ENCODE measurements at places on chromosomes 2 and 18.

- DNase-seq, result no peak
Measured at GRCh38 chr2:8380026-8380425, 301.8 kb upstream of the ID2 start.

GRCh38 chr2:47653902-47654789 lies 128.8 kb upstream of the MSH6 start:
- no peak for DNase-seq

- no peak for DNase-seq
Measured at GRCh38 chr2:219997341-219997851, 370.0 kb downstream of the SLC4A3 start.

DNA sequence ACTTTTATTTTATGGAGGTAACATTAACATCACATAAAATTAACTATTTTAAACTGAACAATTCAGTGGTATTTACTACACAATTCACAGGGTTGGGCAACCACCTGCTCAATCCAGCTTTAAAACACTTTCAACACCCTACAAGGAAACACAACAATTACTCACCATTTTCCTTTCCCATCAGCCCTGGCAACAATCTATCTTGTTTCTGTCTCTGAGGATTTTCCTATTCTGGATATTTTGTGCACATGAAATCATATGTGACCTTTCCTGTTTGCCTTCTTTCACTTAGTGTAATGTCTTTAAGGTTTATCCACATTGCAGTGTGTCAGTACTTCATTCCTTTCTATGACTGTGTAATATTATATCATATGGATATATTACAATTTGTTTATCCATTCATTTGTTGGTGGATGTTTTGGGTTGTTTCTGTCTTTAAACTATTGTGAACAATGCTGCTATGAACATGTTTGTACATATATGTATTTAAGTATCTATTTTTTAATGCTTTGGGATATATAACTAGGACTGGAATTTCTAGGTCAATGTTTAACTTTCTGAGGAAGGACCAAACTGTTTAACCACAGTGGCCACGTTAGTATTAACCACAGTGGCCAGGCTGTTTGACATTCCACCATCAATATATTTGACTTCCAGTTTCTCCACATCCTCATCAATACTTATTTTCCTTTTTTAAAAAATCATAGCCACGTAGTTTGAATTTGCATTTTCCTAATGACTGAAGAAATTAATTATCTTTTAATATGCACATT lies 72.4 kb upstream of the KIF5C start:
- DNase-seq, result no peak

DNA sequence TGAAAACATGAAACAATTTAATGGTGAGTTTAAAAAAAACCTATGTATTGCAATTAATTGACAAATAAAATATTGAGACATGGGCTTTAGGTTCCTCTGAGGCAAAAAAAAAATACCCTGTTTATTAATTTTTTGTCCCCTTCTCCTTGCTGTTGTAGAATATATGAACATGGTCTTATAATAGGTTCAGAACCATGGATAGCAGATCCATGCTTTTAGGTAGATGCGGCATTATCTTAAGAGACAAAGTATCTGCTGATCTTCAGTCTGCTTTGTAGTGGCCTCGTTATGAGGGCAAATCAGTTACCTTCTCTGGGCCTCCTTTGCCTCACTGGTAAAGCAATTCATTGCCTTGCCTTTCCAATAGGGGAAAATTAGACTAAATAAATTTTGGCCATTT lies 850.7 kb downstream of the NRXN1 start:
- no peak for DNase-seq

- no peak for DNase-seq
Measured at GRCh38 chr2:35973737-35974132, 381.8 kb upstream of the CRIM1 start.

DNA sequence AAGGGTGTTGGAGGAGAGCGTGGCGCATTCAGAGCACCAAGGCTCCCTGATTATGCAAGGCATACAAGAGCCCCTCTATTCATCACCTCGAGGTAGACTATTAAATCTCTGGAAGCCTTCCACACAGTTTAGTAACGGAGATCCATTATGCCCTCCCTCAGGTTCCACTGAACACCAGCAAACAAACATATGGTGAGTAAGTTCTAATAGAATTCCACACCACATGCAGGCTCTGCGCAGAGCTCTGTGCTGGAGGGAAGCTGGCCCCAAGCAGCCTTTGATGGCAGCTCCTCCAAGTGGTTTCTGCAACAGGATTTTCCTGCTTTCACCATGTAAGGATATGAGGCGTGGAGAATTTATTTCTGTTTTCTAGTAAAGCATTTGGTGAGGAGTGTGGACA lies 238.6 kb downstream of the C1D start:
- DNase-seq, result no peak

DNA sequence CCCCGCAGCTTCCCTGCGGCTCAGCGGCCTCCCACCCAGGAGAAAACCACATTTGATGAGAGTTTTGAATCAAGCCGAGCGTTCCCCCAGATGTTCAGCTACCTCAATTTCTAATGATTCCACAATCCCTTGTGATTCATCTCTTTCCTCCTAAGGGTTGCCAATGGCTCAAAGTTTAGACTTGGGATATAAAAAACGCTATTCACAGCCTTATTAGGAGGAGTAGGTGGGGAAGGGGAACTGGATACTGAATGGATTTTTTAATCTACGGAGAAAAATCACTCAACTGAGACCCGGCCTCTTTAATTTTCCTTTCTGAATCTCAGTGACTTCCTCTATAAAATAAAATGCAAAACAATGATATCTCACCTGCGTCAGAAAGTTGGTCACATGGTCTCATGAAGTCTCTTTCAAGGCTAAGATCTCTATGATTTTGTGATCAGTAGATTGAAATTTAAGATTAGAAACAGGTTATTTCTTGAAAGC lies 192.6 kb upstream of the TCF4 start:
- DNase-seq, result no peak

GRCh38 chr2:47083886-47084687 lies 71.0 kb downstream of the STPG4 start:
- DNase-seq, result no peak

DNA sequence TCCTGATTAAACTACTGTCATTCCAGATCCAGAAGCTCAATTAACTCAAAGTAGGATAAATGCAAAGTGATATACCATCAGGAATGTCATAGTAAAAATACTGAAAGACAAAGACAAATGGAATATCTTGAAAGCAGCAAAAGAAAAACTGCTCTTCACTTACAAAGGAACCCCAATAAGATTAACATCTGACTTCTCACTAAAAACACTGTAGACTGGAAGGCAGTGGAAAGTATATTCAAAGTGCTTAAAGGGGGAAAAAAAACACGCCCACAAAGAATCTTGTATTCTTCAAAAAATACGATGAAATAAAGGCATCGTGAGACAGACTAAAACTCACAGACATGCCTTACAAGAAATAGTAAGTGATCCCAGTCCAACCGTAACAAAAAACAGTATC lies 195.7 kb downstream of the DOK6 start:
- no peak for DNase-seq

- DNase-seq, result no peak
Measured at GRCh38 chr2:239361311-239361642, 39.5 kb downstream of the HDAC4 start.

- DNase-seq, result no peak
Measured at GRCh38 chr2:85945586-85945985, 56.8 kb upstream of the ST3GAL5 start.

GRCh38 chr18:42604820-42605219 lies 510.7 kb downstream of the RIT2 start:
- DNase-seq, result no peak

- DNase-seq, result no peak
Measured at GRCh38 chr18:45163871-45164270, 451.4 kb upstream of the SLC14A2 start.

DNA sequence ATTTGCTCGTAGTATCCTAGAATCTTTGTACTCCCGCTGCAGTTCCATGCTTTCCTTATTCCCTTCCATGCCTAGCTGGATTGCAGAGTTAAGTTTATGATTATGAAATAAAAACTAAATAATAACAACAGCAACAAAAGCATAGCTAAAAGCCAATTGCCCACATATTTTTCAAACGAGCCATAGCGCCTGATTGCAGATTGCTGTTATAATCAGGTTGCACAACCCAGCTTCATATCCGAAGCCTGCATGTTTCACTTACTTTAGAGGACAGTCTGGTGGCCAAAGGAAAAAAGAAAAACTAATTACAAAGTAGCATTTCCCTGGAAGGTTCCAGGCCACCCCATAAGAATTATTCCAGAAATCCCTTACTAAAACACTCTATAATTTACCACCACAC lies 31.9 kb upstream of the PNO1 start:
- no peak for DNase-seq

DNA sequence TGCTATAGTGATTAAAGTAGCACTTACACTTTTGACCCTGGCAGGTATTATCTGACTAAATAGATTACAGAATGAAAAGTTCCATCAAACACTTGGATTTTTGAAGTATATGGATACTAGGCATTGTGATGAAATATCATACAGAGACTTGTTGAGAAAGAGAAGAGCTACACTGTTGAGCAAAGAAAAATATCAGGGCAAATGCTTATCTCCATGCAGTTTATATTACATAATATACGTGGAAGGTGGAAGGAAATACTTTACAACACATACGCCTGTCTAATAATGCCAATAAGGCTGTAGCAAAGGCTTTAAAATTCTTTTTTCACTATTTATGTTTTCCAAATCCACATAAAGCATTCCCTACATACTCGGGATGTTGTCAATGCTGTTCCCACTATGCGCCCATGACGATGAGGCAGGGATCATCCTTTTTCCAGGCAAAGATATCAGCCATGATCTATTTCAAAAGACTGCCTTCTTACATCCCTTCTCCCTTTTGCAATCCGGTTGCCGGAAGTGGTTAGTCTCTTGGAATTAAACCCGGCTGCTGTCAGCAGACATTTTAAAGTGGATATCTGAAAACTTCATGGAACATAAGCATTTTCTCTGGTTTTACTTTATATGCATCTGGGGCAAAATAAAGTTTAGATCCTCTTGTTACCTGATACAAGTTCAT lies 92.6 kb upstream of the ITGA4 start:
- no peak for DNase-seq

GRCh38 chr18:44079606-44080005 lies 601.1 kb upstream of the SETBP1 start:
- DNase-seq, result no peak

- DNase-seq, result peak; percentile 8
Measured at GRCh38 chr2:218029366-218030360, 26.9 kb upstream of the TNS1 start.

GRCh38 chr2:75719616-75720015 lies 8.9 kb upstream of the GCFC2 start:
- no peak for DNase-seq

- DNase-seq, result no peak
Measured at GRCh38 chr2:99779276-99779675, 289.5 kb upstream of the REV1 start.

DNA sequence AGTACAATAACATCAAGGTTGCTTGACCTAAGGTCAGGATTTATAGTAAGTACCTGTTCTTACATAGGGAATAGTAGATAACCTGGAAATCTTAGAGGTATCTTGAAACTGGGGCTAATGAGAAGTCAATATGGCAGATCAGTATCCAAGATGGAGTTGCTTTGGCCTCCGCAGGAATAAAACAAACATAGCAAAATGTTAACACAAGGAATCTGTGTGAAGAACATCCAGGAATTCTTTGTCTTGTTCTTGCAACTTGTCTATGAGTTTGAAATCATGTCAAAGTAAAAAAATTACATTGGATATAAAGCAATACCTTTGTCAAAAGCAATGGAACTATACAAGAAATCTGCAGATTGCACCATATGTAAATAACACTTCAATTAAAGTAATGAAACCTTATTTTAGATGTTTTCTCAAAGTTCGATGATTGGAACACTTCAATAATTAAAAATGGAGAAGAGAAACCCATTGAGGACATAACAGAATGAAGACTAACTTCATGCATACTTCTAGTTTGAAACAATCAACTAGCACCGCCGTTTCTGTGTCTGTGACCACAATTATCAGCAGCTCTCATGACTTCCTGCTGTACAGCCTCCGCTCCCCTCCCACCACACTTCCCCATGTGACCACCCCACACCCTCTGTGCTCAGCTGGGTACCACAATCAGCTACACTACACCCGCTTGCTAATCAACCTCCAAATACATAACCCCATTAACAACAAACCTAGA lies 27.6 kb downstream of the C2orf76 start:
- DNase-seq, result peak; percentile 67

- DNase-seq, result no peak
Measured at GRCh38 chr2:37895140-37895539, 29.9 kb upstream of the RMDN2 start.

- no peak for DNase-seq
Measured at GRCh38 chr18:45059695-45060094, 379.0 kb downstream of the SETBP1 start.

- no peak for DNase-seq
Measured at GRCh38 chr2:134845719-134846118, 7.3 kb downstream of the ACMSD start.

DNA sequence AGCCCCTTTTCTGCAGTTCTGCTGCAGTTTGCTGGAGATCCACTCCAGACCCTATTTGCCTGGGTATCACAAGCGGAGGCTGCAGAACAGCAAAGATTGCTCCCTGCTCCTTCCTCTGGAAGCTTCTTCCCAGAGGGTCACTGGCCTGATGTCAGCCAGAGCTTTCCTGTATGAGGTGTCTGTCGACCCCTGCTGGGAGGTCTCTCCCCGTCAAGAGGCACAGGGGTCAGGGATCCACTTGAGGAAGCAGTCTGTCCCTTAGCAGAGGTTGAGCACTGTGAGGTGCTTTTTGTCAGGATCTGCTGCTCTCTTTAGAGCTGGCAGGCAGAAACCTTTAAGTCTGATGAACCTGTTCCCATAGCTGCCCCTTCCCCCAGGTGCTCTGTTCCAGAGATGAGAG lies 42.0 kb upstream of the MYL1 start:
- no peak for DNase-seq

- no peak for DNase-seq
Measured at GRCh38 chr2:224009605-224010315, 29.3 kb downstream of the SERPINE2 start.

- no peak for DNase-seq
Measured at GRCh38 chr2:31237348-31238017, 3.5 kb downstream of the EHD3 start.

DNA sequence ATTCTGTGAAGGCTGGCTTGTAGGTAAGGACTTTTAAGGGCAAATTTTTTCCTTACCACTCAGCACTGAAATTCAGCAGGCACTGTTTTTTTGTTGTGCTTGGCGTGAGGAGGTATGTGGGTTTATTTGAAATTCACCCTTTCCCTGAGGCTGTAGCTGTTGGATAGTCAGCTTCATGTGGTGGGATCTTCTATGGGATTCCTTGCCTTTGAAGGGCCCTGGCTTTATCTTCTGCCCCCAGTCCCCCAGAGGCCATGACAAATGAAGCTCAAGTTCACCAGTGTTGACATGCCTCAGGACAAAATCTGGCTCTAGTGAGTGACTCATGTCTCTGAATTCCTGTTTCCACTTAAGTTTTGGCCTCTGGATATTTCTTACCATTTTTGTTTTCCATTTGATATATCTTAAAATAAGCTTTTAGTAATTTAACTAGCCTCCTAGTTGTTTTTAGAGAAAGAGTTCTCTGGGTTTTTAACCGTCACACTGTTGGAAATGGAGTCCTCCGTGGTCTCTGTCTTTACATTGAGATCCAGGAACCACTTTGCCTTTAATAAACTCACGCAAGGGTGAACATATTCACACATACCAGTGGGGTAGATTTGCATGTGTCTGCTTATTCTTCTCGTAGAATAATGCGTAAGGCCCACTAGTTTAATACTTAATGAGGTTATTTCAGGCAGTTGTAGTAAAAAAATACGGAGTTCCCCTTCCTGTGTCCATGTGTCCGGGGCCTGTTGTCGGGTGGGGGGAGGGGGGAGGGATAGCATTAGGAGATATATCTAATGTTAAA lies 211.1 kb upstream of the FAM98A start:
- DNase-seq, result no peak

- DNase-seq, result no peak
Measured at GRCh38 chr18:75784390-75784789, 356.9 kb upstream of the SMIM21 start.

All from GM13977 (cell line).